ENCODE measurements at places on chromosomes 16 and 17.

DNA sequence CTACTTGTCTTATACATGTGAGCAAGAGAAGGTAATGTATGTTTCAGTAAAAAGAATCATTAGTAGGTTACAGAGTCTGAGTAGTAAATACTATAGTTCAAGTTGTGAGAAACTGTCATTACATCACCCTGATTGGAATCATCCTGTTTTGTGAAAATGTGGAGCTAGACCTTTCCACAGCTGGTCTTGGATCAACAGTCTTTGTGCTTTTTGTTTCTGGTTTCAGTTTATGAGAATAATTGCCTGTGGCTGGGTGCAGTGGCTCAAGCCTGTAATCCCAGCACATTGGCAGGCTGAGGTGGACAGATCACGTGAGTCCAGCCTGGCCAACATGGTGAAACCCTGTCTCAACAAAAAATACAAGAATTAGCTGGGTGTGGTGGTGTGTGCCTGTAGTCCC is 19.7 kb upstream of the SHISA9 start:
- DNase-seq, result no peak

- DNase-seq, result no peak
These were observed 101.4 kb downstream of the MAP2K4 start for GRCh38 chr17:12122075-12122474.

DNA sequence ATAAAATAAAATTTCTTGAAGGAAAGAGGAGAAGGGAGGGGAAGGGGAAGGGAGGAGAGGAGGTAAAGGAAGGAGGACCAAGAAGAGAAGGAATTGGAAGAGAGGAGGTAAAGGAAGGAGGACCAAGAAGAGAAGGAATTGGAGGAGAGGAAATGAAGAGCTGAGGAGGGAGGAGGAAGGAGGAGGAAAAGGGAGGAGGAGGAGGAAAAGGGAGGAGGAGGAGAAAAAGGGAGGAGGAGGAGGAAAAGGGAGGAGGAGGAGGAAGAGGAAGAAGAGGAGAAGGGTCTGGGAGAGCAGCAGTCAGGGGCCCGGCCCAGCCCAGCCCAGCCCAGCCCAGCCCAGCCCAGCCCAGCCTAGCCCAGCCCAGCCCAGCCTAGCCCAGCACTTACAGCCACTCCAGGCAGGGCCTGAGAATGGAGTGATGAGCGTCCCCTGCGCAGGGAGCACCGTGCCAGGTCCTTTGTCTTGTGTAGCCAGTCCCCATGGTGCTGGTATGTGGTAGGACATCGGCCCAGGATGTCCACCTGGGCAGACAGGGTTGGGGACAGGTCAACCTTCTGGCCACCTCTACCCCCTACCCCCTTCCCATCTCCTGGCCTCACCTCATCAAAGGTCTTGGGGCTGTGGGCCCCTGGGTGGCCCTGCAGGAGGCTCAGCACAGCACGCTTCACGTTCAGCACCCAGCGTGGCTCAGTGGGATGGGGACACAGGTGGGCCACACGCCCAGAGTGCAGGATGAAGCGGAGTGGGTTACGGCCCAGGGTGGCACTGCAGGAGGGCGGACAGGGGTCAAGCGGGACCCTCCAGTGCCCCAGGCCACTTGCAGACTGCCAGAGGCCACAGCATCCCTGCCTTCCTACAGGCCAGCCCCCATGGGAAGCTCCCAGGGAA is 70.9 kb downstream of the LITAF start:
- no peak for DNase-seq

- no peak for DNase-seq
These were observed 11.5 kb downstream of the CENPN start for GRCh38 chr16:81018496-81018895.

- no peak for DNase-seq
These were observed 32.9 kb downstream of the NPLOC4 start for GRCh38 chr17:81603846-81604610.

DNA sequence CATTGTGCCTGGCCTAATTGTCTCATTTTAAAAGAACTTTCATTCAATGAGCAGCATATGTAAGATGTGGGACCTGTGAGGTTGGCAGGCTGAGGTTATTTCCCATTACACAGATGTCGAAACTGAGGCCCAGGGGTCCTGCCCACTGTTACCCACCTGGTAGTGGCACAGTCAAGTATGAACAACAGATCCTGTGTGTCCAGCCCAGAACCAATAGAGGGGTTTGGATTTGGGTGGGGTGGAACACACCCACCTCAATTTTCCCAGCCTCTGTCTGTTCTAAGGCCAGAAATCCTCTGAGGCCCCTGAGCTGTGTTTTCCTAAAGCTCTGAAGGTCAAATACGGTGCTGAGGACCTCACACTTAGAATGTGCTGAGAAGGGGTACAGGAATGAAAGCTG is 179.5 kb downstream of the XYLT1 start:
- no peak for DNase-seq

DNA sequence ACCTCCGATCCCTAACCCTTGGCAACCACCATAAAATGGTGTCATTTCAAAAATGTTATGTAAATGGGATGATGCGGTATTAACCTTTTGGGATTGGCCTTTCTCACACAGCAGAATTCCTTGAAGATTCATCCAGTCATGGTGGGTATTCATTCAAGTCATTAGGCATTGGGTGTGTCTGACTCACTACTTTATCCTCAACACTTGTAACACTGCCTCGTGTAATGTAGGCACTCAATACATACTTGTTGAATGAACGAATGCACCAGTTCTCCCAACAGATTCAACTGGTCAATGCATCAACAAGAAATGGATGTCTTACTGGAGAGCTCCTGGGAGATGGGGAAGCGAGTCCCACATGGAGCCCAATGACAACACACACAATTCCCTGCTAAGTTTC is 21.8 kb upstream of the GAN start:
- DNase-seq, result no peak

DNA sequence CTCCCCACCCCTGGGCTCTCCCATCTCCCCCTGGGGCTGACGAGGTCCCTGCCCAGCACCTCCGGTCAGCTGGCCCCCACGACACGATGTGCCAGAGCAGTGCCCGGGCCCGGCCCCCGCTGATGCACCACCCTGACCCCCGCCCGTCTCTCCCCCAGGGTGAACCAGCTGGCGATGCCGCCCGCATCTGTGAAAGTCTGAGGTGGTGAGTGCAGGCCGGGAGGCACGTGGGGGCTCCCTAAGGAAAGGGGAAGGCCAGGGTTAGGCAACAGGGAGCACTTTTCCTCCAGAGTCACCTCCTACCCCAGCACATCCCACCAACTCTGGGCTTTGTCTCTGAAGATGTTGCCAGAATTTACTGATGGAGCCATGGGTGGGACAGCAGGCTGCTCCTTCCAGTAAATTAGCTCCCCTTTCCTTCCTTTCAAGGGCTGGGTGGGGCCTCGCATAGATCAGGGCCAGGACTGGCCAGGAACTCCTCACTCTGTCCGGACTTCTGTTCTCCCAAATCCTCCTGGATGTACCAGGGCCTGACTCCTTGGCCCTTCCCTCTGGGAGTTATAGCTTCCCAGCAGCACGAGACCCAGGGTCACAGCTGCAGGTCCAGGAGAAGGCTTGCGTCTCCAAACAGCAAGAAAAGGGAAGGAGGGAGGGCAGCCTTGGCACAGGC is 18.3 kb downstream of the MYBBP1A start:
- no peak for DNase-seq

- no peak for DNase-seq
These were observed 116.7 kb downstream of the C16orf78 start for GRCh38 chr16:49490321-49490705.

GRCh38 chr16:71852158-71852557 is 6.4 kb downstream of the ATXN1L start:
- DNase-seq, result no peak

DNA sequence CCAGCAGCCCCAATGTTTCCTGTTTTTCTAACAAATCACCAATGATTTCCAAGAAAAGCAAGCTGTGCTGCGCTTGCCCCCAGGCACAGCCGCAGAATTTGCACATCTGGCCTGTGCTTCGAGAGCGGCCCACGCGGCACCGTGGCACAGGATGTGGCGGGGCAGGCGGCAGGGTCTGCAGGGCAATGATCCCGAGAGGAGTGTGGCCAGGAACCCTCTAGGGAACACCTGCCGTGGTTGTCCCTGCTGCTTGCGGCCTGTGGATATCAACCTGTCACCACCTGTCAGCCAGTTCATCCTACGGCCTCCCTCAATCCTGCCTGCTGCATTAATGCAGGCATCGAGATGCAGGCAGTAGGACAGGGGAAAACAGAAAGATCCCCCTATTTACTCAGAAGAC is 24.0 kb downstream of the PIK3R5 start:
- DNase-seq, result no peak

DNA sequence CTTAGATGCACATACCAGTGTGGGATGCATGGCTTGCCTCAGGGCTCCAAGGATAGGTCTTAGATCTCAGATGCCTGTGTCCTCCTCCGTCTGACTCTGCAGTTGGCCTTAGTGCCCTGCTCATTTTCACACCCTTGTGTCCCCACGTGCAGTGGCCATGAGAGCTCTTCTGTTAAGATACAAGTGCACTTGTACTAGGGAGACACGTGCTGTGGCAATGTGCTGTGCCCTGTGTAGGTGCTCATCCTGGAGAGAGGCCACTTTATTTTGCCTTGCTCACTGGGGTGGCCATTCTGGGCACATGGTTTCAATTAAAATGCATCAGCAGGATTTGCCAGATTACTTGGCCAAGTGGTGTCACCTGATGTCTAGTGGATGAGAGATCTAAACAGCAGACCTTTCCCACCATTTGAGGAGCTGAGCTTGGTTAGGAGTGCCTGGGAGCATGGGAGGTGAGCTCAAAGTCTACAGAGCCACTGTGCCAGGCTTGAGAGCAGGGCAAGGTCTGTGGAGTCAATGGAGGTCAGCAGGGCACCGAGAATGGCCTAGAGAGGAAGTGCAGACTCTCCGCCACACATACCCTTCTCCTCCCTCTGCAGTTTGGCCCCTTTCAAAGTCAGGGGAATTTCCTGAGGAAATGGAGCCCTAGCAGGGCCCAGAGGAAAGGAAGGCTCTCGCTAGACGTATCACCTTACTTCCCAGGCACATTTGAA is 25.2 kb upstream of the SMPD3 start:
- no peak for DNase-seq

DNA sequence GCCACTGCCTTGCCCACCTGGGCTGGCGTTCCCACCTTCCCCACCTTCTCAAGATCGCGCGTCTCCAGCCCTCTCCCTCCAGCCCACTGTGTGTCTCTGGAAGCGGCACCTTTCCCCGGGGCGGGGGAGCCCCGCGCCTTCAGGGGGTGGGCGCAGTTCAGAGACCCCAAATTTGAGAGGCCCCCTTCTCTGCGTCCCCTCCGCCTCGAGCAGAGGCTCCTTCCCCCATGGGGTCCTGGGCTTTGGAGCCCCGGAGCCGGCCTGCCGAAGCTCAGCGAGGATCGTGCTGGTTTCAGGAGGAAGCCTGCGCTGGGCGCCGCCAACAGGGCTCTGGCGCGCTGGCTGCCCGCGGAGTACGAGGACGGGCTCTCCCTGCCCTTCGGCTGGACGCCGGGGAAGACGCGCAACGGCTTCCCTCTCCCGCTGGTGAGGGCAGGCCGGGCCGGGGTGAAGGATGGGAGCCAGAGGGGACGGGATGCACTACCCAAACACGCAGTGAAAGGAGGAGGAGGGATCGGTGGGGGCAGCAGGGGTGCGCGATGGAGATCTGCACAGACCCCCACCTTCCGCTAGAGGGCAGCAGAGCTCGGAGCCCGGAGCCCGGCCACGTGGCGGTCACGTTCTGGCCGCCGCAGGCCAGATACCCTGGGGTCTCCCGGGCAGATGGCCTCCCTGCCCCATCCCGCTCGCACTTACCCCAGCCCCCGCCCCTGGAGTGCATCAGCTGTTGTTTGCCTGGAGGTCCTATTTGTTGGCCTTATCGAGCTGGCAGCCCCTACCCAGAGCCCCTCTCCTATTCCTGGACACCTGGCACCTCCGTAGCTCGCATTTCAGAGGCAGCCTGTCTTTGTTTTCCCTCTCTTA is 11.1 kb downstream of the LPO start:
- peak; percentile 88 for DNase-seq

- DNase-seq, result no peak
These were observed 10.7 kb downstream of the MFSD11 start for GRCh38 chr17:76748657-76749056.

- DNase-seq, result no peak
These were observed 211.4 kb downstream of the GSG1L start for GRCh38 chr16:27852116-27852515.

DNA sequence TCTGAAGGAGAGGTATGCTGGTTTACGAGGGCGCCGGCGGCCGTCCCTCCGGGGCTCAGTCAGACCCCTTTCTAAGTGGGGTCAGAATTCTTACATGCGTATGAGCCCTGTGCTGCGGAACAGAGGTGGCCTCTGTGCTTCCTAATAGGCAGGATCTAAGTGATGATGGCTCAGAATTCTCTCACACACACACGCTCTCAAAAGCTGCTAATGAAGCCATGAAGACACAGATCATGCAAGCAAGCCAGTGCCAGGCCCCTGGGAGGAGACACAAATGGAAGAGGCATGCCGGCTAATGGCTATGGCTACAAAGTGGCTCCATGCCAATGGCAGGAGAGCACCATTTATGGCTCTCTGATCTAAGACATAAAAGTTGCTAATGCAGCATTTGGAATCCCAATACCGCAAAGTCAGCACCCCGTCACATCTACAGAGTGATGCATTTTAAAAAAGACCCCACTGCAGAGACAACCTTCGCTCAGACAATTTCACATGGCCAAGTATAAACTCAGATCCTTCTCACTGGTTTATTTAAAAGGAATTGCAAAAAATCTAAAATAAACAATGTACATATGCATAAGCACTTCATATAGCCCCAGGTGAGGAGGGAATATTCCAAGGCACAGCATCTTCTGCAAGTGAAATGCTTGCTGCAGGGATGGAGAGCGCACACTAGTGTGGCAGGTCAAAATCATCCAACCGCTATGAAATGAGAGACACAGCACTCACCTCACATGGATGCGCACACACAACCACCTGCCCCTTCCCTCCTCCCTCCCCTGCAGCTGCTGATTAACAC is 24.5 kb downstream of the NPLOC4 start:
- DNase-seq, result no peak

- no peak for DNase-seq
These were observed 15.9 kb downstream of the PEMT start for GRCh38 chr17:17575360-17576251.

GRCh38 chr17:64984851-64985521 is 65.7 kb upstream of the LRRC37A3 start:
- DNase-seq, result no peak

DNA sequence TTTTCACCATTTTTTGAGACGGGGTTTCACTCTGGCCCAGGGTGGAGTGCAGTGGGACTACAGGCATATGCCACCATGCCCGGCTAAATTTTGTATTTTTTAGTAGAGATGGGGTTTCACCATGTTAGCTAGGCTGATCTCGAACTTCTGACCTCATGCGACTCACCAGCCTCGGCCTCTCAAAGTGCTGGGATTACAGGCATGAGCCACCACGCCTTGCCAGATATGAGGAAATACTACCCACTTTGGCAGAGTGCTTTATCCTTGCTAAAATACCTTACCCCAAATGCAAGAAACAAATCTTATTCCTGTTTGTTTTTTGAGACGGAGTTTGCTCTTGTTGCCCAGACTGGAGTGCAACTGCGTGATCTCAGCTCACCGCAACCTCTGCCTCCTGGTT is 62.9 kb upstream of the MGAT5B start:
- no peak for DNase-seq

- DNase-seq, result no peak
These were observed 2.7 kb upstream of the IRX5 start for GRCh38 chr16:54928016-54928356.

- no peak for DNase-seq
These were observed 1.7 kb upstream of the CDH11 start for GRCh38 chr16:65123396-65124211.
